Activated T-cell treated with anti-CD3 and anti-CD28 coated beads, Interleukin-2, amount 50 U/mL, for 1 hour (primary cell): ENCODE measurements at places on chromosomes 1 and 21.

GRCh38 chr1:106536741-106537140 lies 519.7 kb upstream of the PRMT6 start:
- DNase-seq, result no peak

DNA sequence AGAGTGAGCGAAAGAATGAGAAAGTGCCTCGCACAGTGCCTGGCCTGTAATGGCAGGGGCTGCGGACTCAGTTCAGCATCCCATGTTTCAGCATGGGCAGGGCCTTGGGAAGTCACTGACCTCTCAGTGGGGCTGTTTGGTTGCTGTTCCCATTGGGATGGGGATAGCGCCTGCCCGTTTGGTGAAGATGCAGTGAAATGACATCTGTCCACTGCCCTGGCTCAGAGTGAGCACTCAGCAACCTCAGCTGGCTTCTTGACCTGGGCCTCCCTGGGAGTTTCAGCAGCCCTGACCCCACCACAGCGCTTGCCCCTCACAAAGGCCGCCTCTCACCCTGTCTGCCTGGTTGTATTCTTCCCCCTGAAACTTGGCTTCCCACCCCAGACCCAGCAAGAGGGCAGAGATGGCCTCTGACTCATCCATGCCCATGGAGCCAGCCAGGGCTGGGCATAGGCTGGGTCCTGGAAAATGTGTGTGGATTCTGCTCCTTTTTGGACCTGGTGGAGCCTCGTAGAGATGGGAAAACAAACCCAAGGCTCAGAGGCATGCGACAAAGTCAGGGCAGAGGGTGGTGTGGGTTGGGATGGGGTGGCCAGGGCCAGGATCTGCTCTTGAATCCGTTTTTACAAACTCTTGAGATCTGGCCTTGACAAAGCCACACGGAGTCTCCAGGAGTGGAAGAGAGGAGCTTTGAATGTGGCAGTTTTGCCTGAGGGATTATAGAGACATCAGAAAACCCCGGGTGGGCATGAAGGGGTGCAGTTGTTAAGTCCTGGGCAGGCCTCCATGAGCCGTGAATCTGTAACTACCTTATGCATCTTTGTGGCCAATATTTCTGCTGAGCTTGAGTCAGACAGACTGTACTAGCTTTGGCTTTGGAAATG lies 1.2 kb downstream of the XKR8 start:
- DNase-seq, result no peak

- no peak for DNase-seq
These were observed 2.4 kb upstream of the ARHGAP29 start for GRCh38 chr1:94239796-94240195.

DNA sequence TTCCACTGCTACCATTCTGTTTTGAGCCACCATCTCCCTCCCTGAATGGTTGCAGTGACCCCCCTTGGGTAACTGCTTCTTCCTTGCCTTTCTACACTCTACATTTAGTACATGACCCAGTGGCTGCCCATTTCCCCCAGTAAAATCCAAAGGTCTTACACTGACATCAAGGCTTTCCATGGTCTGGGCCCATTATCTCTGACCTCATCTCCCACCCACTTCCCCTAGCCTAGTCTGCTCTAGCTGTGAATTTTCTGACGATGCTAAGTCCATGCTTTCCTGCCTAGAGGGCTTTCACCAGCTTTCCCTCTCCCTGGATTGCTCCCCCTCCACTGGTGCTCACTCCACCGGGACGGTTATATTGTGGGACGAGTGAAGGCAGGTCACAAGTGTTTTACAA lies 219.2 kb downstream of the RYR2 start:
- no peak for DNase-seq

DNA sequence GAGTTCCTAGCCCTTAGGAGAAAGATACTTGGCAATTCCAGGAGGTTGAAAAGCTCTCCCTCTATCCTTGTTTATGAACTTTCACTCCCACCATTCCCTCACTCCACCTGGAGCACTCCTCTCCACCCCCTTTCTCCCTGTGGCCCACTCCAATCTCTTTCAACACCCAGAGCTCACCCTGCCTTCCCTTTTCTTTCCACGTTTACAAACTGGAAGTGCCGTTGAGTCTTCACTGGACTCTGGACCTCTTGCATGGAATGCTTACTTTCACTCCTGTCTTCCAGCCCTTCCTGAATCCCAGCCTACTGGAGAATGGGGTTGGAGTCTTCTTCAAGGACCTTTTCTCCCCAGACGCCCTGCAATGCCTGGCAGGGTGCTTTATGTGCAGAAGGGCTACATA lies 198.5 kb downstream of the RHOU start:
- DNase-seq, result no peak

DNA sequence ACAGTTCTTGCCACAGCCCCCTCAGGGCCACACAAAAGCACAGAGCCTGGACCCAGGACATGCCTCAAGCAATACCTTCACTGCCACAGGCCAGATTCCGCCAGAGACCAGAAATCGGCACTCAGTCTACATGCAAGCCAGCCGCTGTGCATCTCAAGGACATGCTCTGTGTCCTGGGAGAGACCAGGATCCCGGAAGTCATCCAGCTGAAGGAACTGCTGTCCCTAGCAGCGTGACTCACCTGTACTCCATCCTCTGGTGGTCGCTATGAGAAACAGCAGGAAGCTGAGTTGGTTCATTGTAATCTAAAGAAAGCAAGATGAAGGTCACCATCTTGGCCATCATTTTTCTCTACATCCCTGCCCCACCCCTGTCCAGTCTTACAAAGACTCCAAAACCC lies 401 bp downstream of the ITLN1 start:
- DNase-seq, result no peak

GRCh38 chr1:185244015-185244747 lies 72.9 kb downstream of the IVNS1ABP start:
- DNase-seq, result no peak

DNA sequence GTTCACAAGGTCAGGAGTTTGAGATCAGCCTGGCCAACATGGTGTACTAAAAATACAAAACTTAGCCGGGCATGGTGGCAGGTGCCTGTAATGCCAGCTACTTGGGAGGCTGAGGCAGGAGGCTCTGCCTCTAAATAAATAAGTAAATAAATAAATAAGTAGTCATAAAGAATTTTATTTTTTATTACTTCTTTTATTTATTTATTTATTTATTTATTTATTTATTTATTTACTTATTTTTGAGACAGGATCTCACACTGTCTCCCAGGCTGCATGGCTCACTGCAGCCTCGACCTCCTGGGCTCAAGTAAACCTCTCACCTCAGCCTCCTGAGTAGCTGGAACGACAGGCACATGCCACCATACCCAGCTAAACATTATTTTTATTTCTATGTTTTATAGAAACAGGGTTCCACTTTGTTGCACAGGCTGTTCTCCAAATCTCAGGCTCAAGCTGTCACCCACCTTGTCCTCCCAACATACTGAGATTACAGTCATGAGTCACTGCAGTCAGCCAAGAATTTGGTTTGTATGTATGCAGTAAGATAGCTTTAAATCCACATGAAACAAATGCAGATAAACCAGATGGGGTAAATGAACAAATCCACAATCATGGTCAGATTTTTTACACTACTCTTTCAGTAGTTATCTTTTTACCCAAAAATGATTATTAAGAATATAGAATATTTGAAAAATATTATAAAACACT lies 523.3 kb upstream of the RGS18 start:
- DNase-seq, result no peak

- no peak for DNase-seq
These were observed 18.8 kb downstream of the SLC1A7 start for GRCh38 chr1:53123453-53124140.

DNA sequence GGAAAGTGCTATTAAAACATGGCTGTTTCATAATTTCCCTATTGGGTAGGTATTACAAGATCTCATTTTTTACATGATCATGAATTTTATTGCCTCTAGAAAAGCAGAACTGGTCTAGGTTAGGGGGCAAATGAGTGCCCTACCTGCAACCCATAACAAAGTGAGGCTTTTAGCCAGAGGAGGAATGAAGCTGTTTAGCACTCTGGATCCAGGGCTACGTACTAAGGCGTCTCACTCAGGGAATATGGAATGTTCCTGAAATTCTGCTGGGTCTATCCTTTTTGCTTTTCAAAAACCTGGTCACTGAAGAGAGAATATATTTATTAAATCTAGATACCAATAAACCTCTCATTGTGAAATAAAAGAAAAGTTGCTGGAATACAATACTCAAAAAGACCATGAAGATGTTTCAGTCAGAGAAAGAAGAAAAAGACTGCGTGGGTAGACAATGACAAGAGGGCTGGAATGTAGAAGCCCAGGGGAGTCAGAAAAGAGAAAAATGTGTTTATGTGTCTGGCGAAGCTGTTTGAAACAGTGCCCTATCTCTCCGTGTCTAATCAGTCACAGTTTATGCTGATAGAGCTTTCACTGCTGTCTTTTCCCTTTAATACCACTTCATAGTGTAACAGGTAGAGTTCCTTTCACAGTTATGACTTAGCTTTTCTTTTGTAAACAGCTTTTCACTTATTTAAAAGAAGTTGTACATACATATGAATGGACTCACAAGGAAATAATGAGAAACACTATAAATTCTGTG lies 25.0 kb upstream of the SYDE2 start:
- no peak for DNase-seq

DNA sequence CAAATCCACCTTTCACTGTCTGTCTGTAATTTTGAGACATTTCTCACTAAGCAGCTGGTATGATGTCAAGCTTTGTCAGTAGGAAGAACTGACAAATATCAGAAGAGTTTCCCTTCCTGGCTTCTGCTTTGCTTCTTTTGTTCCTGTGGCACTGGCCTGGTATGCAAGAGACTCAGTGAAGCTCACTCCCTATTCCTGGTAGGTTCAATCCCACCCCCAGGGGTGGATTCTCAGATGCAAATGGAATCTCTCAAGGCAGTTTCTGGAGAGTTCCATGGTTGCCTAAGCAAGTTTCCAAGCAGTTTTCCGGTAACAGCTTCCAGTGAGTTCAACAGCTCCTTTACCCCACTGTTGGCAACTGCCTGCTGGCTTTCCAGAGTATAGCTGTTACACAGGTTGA lies 683.4 kb downstream of the PTPRC start:
- DNase-seq, result no peak

DNA sequence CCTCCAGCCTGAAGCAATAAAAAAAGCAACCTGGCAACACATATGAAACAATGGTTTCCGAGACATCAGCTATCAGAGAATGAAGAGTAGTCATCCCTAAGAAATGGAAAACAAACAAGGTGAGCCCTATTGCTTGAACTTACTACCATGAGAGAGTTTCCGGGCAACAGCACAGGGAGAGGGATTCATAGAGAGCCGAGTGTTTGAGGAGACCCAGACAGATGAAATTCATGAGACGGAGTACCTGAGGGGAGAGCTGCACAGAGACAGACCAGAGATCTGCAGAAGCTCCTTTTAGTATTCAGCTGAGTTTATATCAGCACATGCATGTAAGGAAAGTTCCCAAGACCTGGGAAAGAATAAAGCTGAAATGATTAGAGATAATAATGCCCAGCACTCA lies 19.8 kb downstream of the CRB1 start:
- DNase-seq, result no peak

- no peak for DNase-seq
These were observed at the start of gene MFAP2 for GRCh38 chr1:16980473-16981268. Gene MFAP2, minus strand, starts transcription at chr1:16980620. Its CDS starts 2,347 bp downstream, at chr1:16978273.

DNA sequence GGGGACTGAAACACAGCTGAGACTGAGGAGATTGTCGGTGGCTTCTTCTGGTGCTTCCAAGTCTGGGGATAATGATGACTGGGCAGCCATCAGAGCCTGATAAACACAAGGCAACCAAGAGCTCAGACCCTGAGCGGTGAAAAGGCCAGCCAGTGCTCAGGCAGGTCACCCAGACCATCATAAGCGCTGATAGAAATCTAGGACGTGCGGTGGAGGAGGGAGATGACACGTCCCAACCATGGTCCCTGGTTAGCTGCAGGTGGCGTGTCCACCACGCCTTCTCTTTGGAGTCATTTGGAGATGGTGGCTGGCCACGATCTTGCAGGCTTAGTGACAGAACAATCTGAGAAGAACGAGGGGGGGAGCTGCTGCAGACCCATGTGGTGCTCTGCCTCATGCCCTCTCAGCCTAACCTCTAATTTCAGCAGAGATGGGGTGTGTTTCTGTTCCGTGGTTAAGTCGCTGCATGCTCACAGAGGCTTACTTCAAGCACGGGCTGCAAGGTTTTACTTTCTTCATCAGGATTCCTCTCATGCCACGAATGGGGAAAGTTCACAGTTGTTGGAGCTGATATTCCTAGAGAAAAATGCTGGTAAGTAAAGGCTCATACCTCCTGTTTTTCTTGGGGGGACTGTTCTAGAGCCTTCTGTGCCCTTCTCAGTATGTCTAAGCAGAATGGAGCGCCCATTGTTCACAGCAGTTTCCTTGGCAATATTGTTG lies 17.4 kb upstream of the IGSF5 start:
- no peak for DNase-seq

- no peak for DNase-seq
These were observed 3.7 kb downstream of the OPRD1 start for GRCh38 chr1:28815533-28816185.

GRCh38 chr1:220786337-220787068 lies at the start of gene MTARC1:
Gene MTARC1, plus strand, starts transcription at chr1:220786913. Its CDS starts 32 bp downstream, at chr1:220786945.
- DNase-seq, result no peak

GRCh38 chr1:94532077-94532476 lies 9.5 kb downstream of the F3 start:
- DNase-seq, result no peak

- DNase-seq, result no peak
These were observed 355.5 kb downstream of the HLX start for GRCh38 chr1:221234791-221235190.

GRCh38 chr1:33182896-33183295 lies 1.1 kb upstream of the TRIM62 start:
- DNase-seq, result no peak

DNA sequence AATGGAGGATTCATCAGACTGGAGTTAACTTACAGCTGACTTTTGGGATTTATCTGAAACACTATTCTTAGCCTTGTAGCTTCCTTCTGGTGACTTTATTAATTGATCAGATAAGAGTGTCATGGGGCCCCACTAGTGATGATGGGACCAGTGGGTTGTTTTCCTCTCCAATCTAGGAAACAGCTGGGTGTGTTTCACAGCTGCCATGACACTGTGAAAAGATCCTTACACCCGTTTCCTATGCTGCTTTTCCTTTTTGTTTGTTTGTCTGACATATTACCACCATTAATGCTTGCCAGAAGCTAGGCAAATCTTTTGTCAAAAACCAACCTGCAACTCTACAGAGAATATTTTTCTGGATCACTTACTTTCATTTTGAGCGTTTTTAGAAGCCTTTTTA lies 86.2 kb downstream of the ZBTB18 start:
- no peak for DNase-seq
